ENCODE measurements at places on chromosomes 12 and 14.

DNA sequence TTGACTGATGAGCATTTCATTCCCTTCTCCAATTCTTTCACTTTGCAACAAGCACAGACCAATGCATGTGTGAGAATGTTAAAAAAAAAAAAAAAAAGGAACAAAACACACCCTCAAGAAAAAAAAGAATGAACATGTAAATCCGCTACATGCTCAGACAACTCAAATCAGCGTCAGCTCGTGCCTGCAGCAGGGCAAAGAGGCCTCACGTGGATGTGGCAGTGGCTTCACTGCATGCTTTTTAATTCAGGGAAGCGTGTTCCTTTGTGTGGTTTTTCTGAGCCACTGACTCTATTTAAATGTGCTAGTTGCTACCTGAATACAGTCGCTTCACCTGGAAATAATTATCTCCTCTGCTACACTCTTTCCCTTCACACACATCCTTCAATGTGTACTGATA is 55.1 kb downstream of the PPP1R36 start:
- no peak for DNase-seq

DNA sequence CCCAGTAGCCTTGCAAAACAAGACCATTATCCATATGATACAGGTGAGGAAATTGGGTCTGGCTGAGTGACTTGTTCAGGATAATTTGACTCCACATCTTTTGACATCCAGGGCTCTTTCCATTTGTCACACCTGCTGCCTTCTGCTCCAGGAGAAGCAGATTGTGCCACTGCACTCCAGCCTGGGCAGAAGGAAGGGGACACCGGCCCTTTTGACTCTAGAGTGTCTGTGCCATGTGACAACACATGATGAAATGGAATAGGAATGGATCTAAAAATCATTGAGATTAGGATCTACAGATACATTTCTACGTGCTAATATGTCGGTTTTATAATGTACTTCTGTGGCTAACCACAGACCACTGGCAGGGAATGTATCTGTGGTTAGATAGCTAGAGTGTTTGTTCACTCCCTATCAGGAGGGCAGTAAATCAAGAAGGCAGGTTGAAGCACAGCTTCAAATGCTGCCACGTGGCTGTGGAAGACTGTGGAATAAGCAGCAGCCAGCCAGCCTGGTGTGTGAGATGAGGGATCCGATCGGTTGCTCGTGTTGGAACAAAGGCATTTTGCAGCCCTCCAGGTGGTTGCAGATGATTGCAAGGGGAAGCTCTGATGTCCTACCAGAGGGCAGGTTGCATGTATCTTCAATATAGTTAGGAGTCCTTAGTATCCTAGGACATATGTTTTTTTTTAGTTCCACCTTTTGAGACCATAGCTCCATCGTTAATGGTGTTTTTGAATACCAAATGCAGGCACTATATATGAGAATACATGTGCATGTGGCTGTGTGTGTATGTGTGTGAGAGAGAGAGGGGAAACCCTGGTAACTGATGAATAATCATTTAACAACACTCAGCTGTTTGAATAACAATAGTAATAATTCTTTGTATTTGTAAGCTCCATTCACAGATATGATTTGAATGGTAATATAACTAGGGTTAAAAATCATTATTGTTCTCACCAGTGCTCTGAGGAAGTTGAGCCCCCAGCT is 28.6 kb downstream of the EML1 start:
- DNase-seq, result no peak

- no peak for DNase-seq
Observed at GRCh38 chr14:89616852-89617341, 199.9 kb upstream of the FOXN3 start.

DNA sequence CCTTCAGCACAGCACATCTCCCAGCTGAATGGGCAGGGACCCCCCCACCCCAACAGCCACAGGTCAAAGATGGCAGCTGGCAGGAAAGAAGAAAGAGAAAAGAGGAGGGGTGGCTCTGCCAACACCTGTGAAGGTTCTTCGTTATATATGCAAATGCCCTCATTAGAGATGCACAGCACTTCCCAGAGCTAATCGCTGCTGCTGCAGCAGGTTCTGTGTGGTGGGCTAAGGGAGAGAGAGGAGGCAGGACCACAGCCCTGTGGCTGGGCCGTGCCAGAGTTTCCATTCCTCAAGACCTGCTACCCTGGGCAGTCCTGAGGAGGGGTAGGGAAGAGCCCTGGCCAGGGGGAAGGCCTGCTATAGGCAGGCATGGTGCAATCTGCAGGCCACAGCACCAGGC is 28.7 kb downstream of the SMUG1 start:
- no peak for DNase-seq

DNA sequence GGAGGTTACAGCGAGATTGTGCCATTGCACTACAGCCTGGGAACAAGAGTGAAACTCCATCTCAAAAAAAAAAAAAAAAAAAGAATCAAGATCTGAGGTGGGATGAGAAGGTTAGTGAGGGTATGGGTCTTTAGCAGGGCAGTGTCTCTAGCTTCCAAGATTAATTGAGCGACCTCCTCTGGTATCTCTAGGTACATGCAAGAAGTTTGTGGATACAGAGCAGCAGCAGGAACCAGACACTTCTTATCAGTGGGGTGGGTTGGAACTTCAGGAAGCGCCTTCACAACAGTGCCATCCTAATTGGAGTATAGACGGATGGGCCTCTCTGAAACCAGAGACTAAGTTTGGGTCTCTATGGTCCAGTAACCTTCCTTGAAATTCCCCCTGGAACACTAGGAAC is 51.9 kb upstream of the CISTR start:
- DNase-seq, result no peak

GRCh38 chr14:104786726-104787675 is 8.5 kb downstream of the AKT1 start:
- no peak for DNase-seq

GRCh38 chr12:96212456-96213375 is 18.5 kb downstream of the ELK3 start:
- DNase-seq, result no peak

GRCh38 chr14:104016873-104017650 is 68.4 kb upstream of the ASPG start:
- DNase-seq, result no peak

DNA sequence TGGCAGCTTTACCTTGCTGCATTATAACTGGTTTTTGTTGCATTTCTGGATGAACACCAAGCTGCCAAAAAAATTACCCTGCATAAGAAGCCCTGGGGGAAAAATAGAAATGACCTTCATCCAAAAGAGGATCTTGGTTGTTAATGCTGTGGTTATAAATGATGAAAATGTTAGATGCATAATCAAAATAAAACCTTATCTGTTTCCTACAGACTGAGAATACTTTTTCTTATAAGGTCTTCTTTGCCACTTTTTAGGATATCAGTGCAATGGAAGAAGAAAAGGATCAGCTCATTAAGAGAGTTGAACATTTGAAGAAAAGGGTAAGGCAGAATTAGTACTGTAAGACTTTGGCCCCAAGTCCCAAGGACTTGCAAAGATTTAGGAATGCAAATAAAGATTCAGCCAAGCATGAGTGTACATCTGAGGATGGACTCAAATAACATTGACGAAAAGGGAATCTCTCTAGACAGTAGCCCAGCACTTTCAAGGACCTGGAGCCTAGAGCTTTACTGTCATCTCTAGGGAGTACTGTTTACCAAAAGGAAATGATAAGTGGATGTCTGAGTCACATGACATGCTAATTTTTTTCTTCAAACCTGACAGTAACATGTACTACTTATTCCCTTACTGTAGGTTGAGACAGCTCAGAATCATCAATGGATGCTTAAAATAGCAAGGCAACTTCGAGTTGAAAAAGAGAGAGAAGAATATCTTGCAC is 10.7 kb downstream of the IFT81 start:
- DNase-seq, result no peak

Data from neural crest cell (in vitro differentiated cells).